ENCODE measurements at places on chromosomes 5 and 9.

- no peak for DNase-seq
These were observed 19.8 kb downstream of the CERT1 start for GRCh38 chr5:75491621-75492020.

DNA sequence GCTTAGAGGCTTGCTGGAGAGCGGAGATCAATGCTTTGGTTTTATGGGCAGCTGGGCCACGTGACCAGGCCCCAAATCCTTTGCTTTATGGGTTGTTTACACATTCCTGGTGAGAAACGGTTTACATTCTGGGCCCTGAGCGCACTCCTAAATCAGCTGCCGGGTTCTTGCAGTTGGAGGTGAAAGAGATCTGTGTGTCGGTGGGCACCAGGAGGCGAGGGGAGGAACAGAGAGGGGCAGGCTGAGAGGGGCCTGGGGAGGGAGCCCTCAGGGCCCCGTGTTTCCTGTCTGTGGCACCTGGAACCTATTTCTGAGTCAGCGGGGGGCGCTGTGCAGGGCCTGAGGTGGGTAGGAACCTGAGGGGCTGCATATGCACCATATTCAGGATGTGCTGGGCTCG lies 63.5 kb upstream of the HAND1 start:
- no peak for DNase-seq

DNA sequence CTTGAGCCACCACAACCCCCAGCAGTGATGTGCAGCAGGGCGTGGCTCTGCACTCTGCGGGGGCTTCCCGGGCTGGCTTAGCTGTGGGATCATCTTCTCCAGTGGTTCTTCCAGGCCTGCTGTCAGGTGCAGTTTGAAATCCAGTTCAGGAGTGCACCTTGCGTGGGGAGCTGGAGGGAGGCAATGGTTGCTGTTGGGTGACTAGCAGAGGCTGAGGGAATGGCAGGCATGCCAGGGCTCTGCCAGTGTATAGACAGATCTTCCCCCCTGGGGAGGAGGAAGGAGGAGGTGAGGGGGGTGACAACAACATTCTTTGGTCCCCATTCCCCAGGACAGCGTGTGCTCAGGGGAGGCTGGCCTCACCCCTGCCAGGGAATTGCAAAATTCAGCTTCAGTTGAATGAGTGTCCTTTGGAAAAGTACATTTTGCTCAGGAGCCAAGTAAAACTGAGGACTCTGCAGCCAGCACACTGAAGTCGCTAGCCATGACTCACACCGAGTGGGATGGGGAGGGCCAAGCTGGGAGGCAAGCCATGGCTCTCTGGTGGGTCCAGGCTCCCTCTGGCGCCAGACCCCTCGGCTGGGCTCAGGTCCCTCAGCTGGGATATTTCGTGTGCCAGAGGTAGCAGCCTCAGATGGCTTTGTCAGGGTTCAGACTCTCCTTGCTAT lies 35.0 kb downstream of the ERGIC1 start:
- DNase-seq: peak; percentile 53

- no peak for DNase-seq
These were observed 54.5 kb downstream of the PRR16 start for GRCh38 chr5:120518581-120518980.

DNA sequence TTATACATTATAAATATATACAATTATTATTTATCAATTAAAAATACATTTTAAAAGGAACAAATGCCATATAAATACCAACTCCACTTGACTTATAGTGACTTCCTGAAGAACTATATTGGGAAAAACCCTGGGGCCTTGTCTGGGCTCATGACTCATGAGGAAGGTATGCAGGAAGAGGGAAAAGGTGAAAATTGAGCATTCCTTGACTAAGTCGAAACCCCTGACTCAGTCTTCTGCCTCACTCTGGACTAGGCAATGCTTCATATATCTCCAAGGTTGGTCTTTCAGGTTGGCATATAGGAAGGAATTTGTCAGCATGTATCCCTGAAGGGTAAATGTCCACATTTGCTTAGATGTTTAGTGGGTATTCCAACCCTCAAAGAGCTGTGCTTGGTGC lies 78.5 kb downstream of the SH3TC2 start:
- DNase-seq: no peak

DNA sequence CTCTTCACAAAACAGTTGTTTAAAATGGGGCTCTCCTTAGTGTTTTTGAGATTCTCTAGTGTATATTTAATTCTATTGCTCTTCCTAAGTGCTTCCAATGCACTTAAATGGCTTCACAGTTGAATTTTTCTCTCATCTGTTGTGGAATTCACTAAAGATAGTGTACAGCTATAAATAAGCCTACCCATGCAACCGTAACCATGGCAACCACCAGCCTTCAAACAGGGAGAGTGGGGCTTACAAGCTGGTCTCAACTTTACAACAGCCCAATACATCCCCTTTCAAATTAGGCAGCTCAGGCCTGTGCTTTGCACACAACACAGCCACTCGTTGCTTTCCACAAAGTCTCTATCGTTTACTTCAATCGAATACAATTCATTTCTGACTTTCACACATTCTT lies 144.0 kb upstream of the PLPPR1 start:
- DNase-seq: no peak

DNA sequence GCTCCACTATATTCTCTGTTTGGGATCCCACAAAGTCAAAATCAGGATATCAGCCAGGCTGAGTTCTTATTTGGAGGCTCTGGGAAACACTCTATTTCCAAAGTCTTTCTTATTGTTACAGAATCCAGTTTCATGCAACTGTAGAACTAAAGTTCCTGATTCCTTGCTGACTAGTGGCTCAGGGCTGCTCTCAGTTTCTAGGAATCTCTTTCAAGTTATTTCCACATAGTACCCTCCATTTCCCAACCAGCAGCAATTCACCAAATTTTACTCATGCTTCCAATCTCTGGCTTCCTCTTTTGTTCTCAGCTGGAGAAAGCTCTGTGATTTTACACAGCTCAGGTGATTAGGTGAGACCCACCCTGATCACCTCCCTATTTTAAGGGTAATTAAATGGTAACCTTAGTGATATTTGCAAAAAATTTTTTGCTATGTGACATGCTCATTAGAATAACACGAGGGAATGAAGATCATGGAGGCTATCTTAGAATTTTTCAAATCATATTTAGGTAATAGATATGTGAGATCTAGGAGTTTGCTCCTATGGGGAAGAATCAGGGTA lies 794.9 kb upstream of the ARRDC3 start:
- no peak for DNase-seq

GRCh38 chr5:137880313-137880712 lies 8.9 kb upstream of the PKD2L2 start:
- DNase-seq: no peak

DNA sequence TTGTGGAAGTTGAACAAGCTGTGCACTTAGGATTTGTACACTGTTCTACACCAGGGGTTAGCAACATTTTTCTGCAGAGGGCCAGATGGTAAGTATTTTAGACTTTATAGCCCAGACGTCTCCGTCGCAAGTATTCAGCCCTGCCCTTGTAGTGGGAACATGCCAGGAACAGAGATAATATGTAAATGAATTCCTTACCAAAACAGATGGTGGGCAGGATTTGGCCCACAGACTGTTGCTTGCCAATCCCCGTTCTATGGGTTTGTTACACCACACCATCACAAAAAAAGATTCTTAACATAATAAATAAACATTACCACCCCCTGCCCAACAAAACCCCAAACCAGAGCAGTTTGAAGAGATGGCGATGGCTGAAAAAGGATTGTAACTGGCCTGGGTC lies 74.3 kb downstream of the AMBP start:
- DNase-seq: no peak

DNA sequence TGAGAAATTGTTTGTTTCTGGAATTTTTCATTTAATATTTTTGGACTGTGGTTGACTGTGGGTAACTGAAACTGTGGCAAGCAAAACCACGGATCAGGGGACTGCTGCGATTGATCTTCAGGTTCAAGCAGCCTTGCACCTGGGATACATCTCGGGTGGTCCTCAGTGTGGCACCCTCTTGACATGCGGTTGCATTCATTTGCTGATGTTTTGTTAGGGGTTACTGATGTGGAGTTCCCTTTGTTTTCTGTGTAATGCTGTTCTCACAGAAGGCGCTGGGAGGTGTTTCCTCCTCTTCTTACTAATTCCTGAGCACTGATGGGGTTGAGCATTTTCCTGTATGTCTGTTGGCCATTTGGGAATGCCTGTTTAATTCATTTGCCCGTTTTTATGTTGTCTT lies 60.4 kb downstream of the EHMT1 start:
- no peak for DNase-seq

DNA sequence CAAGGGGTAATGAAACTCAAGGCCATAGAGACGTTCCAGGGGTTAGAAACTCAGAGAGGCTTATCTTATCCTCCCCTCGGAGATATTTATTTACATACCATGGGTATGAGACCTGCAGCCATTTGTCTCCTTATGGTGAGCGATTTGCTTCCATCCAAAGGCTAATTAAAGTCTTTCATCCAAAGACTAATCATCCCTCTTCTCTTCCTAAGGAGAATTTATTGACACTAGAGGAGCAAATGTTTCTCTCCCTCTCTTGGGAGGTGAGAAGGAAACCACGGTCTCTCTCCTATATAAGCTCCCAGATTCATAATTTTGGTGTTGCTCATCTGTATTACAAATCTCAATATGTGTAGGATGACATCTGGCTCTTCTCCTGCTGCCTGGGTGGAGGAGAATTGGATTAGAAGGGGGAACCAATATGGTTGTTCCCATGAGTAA lies 31.0 kb upstream of the RPS23 start:
- DNase-seq: no peak

DNA sequence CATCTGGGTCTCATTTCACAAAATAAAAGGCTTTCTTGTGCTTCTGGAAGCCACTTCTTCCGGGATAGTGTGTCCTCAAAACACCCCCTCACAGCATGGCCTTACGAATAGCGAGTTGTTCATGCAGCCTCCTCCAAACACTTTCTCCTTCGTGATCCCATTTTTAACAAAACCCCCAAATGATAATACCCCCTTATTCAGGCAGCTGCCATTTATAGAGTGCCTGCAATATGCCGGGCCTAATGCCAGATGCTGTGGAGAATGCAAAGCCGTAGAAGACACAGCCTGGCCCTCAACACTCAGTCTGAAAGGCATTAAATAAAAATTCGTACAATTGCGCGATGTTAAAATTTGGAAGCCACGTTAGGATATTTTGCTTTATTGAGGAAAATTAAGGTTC lies 66.4 kb upstream of the SLC44A1 start:
- DNase-seq: no peak

GRCh38 chr5:144219869-144220268 lies 49.2 kb downstream of the KCTD16 start:
- no peak for DNase-seq

DNA sequence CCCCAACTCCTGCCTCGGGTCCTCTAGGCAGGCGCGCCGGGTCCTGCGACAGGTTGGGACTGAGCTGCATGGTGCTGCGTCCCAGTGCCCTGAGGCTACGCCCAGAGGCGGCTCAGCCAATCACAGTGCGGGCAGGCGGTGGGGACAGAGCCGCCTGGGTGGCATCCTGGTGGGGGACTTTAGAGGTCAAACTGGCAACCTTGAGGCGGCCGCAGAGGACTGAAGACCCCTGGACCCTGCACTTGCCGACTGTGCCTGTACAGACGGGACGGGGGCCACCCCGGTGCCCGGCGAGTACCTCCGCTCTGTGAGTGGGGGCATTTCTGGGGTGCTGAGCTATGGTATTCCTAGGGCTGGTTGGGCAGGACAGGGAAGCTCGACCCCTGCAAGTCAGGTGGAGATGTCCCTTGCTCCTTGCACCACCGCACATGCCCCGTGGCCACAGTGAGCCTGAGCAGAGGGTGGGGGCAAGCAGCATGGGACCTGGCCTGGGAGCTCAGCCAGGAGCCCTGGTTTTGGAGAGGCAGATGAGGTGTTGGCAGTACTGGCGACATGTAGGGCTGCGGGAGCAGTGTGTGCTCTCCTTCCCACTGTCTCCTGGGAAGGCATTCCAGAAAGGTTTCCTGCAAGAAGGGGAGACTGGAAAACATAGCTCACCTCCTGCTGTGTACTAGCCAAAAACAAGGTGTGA lies 45.5 kb downstream of the CTSL start:
- no peak for DNase-seq

- no peak for DNase-seq
These were observed at the start of gene CDKN2B-AS1 for GRCh38 chr9:21994556-21995005. TSS of gene CDKN2B-AS1 (plus strand) at chr9:21994791.

- no peak for DNase-seq
These were observed 123.2 kb downstream of the DCP2 start for GRCh38 chr5:113099822-113100221.

DNA sequence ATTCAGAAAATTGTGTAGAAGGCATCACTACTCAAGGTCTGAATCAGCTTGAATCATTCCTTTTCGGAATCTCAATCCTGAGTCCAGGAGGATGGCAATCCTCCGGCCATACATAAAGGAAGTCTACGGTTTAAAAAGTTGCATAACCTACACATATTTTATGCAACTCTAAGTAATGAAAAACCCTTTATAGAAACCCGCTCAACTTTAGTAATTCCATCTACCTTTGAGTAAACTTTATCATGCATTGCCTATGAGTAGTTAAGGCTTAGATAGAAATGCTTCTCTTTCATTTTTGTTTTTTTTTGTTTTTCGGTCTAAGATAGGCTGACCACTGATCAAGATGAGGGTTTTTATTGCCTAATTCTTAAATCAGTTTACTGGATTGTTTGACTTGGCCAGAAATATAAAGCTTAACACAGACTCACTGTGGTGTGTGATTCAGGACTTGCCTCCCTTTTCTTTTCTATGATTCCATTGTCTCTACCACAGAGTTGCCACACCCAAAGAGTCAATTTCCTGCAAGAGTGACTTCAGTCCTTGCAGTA lies 85.0 kb downstream of the LURAP1L start:
- DNase-seq: no peak

GRCh38 chr9:76537150-76537646 lies 78.2 kb downstream of the GCNT1 start:
- no peak for DNase-seq

GRCh38 chr9:112599732-112600131 lies 113.1 kb downstream of the KIAA1958 start:
- no peak for DNase-seq

DNA sequence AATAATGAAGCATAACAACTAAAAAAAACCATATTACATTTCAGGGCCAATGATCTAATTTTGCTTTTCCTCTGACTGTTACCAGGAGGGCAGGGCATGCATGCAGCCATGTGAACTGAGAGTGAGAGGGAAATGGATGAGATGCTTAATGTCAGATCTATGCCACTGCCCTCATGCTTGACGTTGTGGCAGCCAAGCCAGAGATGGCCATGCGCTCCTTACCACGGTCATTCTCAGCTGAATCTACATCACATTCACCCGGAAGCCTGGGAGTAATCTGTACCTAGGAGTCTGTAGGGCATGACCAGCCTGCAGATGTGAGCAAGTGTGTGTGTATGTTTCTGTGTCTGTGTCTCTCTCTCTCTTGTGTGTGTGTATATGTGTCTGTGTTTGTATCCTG lies 183.7 kb downstream of the KDM4C start:
- no peak for DNase-seq

- no peak for DNase-seq
These were observed 179.8 kb downstream of the OLFM1 start for GRCh38 chr9:135267191-135267809.

GRCh38 chr9:132011896-132012295 lies 67.8 kb downstream of the MED27 start:
- DNase-seq: no peak

GRCh38 chr5:39580702-39581453 lies 156.1 kb upstream of the DAB2 start:
- DNase-seq: no peak

GRCh38 chr5:134525683-134526482 lies 413 bp downstream of the JADE2 start:
- peak; percentile 60 for DNase-seq

Data from 8988T (cell line).